Activated T-cell treated with anti-CD3 and anti-CD28 coated beads for 4 hours (primary cell): ENCODE measurements at places on chromosomes 1 and 21.

DNA sequence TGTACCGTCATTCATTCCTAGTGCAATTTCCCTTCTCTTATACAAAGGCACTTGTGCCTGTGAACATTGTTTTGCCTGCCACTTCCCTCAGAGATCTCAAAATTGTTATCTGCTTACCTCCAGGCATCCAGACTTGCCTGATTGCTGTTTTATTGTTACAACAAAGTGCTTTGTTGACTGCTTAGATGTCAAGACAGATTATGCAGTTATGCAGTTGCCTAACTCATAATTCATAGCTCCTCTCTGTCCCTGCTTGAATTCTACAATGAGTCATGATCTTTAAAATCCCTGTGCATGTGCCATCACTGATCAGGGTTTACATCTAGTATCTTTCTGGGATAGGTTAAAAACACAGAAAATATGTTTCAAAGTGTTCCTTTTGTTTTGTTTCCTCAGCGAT is 24.5 kb downstream of the CXADR start:
- no peak for DNase-seq

DNA sequence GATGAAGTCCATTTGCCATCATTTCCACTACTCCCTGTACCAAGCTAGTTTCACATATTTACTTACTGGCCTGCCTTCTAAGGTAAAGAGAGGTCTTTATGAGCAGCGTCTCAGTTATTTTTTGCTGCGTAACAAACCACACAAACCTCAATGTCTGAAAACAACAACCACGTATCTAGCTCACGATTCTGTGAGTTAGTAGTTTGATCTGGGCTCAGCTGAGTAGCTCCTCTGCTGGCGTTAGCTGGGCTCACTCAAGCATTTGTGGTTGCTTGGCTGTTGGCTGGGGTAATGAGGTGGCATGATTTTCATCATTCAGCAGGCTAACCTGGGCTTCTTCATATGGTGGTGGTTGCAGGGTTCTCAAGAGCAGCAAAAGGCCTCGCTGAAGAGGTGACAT is 225.4 kb downstream of the FOXD2 start:
- DNase-seq, result no peak

- no peak for DNase-seq
Measured at GRCh38 chr21:39660191-39660980, 47.6 kb downstream of the B3GALT5 start.

- no peak for DNase-seq
Measured at GRCh38 chr1:44499306-44499705, 94.3 kb downstream of the RNF220 start.

- no peak for DNase-seq
Measured at GRCh38 chr1:103790172-103790571, 40.5 kb downstream of the AMY1C start.

DNA sequence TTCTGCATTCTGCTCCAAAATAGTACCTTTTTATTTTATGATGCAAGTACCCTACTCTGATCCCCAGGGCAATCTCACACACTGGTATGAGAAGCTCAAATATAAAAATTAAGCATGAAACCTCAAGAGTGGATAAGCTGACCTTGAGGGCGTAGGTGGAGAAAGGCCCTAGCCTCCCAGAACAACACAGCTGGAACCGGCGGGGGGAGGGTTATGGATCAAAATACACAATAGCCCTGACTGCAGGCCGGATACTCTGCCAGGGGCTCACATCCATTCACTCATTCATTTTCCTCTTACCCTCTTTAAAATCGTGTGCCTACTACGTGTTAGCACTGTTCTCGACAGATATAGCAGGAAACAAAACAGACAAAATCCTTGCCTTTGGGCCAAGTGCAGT is 32.8 kb upstream of the ECE1 start:
- no peak for DNase-seq

GRCh38 chr1:237795558-237795957 is 95.2 kb downstream of the ZP4 start:
- DNase-seq, result no peak

- no peak for DNase-seq
Measured at GRCh38 chr1:67831850-67832513, 1.3 kb downstream of the GNG12 start.

DNA sequence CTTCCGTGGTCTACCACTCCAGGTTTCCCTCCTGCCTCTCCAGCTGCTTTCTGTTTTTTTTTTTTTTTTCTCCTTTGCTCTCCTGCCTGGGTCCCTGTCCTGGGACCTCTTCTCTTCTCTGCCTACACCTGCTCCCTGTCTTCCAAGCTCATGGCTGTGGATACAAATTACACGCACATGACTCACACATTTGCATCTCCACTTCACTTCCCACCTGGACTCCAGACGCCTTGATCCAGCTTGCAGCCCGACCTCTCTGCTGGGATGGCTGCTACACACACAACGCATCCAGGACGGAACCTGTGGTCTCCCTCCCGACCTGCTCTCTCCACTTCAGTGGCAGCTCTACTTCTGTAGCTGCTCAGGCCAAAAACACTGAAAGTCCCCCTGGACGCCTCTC is 44.4 kb upstream of the B3GALT5 start:
- DNase-seq, result no peak

DNA sequence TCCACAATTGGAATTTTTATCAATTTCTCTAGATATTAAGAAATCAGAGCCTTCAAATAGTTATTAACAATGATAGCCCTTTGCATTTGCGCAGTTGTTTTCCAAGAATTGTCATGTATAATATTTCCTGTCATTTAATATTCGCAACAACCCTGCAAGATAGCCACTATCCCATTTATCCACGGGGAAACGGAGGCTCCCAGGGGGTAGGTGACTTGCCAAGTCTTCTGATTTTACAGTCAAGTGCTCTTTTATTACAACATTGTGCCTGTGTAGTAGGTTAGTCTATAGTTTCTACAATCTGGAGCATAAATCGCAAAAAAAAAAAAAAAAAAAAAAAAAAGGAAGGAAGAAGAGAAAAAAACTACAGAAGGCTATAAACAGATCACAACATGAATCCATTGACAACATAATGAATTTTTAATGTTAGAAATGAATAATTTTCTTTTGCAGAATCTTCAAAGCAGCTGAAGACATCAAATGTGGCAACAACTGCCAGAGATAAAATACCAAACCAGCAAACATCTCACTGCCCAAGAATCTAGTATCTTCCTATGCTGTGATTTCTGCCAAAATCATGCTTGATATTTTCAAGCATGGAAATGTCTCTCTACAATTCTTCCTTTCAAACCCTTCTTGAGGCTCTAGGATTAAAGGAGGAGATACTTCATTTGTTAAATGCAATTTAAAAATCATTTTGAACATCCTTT is 125.5 kb downstream of the PTPN14 start:
- DNase-seq, result no peak

- no peak for DNase-seq
Measured at GRCh38 chr1:51956528-51957509, 33.7 kb downstream of the RAB3B start.

GRCh38 chr1:164557270-164557669 is 1.7 kb upstream of the PBX1 start:
- no peak for DNase-seq

GRCh38 chr1:233549917-233550316 is 64.0 kb upstream of the KCNK1 start:
- DNase-seq, result no peak

GRCh38 chr1:61387829-61388228 is 305.5 kb downstream of the NFIA start:
- DNase-seq, result no peak

DNA sequence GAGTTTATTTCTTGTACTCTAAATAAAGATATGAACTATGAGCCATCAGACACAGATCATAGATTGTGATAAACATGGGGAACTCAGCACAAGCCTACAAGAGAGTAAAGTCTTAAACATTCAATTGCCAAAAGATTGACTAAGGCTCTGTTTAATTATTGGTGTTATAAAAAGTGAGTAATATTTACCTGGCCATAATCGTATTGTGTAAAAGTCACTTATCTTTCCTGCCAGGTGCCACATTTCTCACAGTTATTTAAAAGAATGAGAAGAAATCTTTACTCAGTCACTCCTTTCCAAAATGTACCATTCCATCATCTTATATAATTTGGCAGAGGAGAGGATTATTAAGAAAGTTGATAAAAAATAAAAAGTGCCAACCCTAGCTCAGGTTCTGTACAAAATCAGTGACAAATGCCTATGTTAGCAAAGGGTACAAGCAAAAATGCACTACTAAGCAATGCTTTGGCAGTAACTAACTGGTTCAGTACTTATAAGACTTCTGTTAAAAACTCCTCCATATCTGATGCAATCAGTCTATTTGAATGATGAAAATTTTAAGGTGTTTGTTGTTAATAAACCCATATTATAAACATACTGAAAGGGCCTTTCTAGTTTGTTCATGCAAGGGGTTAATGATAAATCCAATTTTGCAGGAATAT is 5.8 kb upstream of the NR5A2 start:
- no peak for DNase-seq

GRCh38 chr1:151211972-151212705 is 13.8 kb downstream of the PIP5K1A start:
- DNase-seq, result no peak
